Muscle of leg (tissue), 16 donors: ENCODE measurements at places on chromosomes 16 and 17. TPM values are rescaled to one million over a fixed set of nuclear protein-coding genes. Genes with fewer than 3 reads are reported as not detected.
A peak's percentile ranks its signal among the peaks of the same experiment; 100 is the strongest.

NPB gene
- total RNA-seq: 2.0 TPM

GRCh38 chr17:20948984-20949777 lies 93.6 kb downstream of the USP22 start:
- no peak for DNase-seq

DNA sequence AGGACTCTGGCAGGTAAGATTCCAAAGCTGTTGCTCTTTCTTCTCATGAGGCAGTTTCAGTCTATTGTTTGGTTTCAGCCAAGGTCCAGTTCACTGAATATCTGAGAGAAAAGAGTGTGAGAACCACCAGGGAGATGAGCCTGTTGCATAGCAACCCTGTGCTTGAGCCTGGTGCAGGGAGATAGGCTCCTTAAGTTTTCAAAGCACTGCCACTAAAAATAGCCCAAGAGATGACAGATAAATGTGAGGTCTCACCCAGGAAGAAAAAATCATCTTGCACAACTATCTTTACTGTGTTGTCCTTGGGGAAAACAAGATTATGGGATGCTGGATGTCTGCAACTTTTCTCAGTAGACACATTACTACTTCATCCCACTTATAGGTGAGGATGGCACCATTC lies 26.2 kb upstream of the NUDT7 start:
- peak; percentile 1 for DNase-seq

- DNase-seq: peak; percentile 85
Measured at GRCh38 chr16:65122724-65123395, 997 bp upstream of the CDH11 start.

GRCh38 chr16:85587762-85588556 lies 25.2 kb upstream of the GSE1 start:
- DNase-seq: no peak

TRIM72 gene
- total RNA-seq: 55.5 TPM

DNA sequence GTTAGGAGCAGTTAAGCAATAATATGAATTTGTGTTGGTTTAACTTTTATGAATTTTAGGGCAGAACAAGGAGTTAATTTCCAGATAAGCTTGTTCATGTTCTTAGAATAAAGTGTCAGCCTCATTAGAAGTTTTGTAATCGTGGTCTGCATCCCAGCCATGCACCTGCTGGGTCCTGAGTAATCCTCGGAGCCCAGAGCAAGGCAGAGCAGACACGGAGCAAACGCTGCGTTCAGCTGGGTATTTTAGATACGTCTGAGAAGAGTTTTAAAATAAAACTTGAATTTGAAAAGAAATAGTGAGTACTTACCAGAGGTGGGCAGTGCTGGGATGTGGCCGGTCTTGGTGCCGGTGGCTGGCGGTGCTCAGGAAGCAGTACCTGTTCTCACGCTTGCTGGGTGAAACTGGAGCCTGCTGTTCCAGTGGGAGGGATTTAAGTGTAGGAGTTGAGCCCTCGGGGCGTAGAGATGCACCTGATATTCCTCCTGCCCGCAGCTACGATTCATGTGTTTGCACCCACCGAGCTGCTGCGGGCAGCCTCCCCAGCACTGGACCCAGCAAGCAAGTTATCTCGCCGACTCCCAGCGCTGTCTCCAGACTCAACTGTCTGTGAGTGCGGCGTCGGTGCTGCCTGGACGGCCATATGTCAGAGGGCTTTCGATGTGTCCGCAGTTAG lies at the start of gene ZNF750:
ZNF750 (minus strand) TSS at position 406 of the 676 bp plus-strand sequence. CDS start 7,568 bp downstream, outside the sequence.
- DNase-seq: no peak

GRCh38 chr17:19284005-19284959 lies 47.1 kb downstream of the EPN2 start:
- no peak for DNase-seq

CD300H gene
- not detected for total RNA-seq

GRCh38 chr16:11198828-11199227 lies 57.2 kb downstream of the SOCS1 start:
- no peak for DNase-seq

GRCh38 chr17:32323046-32323445 lies 18.9 kb downstream of the C17orf75 start:
- DNase-seq: no peak

DNA sequence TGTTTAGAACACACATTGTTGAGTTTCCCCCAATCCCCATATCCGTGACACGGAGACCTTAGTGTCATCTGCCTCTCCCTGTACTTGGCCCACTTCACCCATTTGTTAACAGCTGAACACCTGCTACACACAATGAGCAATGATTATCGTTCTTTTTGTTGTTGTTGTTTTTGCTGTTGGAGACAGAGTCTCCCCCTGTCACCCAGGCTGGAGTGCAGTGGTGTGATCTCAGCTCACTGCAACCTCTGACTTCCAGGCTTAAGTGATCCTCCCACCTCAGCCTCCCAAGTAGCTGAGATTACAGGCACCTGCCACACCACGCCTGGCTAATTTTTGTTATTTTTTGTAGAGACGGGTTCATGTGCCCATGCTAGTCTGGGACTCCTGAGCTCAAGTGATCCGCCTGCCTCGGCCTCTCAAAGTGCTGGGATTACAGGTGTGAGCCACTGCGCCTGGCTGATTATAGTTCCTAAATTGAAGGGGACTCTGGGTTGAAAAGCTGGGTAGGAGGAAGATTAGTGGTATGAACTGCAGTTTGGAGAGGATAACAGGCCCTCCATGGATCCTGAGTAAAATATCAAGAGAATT lies 21.6 kb downstream of the NDE1 start:
- no peak for DNase-seq

SMIM5 gene
- total RNA-seq: 10.8 TPM

DNA sequence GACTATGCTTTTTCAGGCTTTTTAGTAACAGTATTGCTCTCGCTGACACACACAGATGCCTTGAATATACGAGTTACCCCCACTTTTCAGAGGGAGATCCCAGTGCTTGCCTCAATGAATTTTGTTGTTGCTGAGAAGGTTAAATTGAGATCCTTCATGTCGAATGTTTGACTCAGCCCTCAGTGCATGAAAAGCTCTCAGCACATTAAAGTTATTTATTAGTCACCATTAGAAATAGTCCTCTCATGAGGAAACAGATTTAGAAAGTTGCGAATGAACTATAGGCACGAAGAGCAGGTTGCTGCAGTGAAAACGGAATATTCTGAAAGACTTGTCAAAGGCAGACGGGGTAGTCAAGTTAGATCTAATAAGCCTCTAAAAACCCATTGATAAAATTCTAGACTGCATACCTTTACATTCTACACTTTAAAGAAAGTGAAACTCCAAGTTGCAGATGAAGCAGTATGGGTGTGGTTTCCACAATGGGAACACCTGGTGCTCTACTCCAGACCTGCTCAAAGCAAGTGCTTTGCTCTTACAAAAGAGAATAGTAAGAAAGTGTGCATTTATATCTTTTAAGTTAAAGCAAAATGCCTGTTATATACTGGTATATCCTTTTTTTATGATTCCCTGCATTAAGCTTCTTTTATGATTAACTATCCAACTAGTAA lies 238.1 kb downstream of the MAF start:
- no peak for DNase-seq

GRCh38 chr17:81918832-81919545 lies 1.0 kb upstream of the SIRT7 start:
- DNase-seq: no peak

SGSH gene
- 9.6 TPM for total RNA-seq

- no peak for DNase-seq
Measured at GRCh38 chr16:31286421-31287032, 26.8 kb downstream of the ITGAM start.

- DNase-seq: no peak
Measured at GRCh38 chr16:81713796-81714195, 65.3 kb upstream of the PLCG2 start.
